ENCODE measurements at places on chromosomes 5 and 9.
A peak's percentile ranks its signal among the peaks of the same experiment; 100 is the strongest.

DNA sequence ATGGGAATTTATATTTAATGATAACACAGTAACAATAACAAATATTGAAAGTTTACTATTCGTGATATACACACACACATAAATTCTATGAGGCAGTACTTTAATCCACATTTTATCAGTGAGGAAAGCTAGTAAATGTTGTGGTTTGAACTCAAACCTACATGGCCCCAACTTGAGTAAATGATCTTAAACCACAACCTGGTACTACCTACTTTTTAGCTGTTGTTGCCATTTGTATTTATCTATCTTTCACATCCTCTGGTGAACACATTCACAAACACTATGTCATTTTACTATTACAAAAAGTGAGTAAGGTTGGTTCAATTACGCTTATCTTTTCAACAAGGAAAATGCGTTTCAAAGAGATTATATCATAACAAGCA is 186.1 kb downstream of the SMC2 start:
- no peak for DNase-seq

DNA sequence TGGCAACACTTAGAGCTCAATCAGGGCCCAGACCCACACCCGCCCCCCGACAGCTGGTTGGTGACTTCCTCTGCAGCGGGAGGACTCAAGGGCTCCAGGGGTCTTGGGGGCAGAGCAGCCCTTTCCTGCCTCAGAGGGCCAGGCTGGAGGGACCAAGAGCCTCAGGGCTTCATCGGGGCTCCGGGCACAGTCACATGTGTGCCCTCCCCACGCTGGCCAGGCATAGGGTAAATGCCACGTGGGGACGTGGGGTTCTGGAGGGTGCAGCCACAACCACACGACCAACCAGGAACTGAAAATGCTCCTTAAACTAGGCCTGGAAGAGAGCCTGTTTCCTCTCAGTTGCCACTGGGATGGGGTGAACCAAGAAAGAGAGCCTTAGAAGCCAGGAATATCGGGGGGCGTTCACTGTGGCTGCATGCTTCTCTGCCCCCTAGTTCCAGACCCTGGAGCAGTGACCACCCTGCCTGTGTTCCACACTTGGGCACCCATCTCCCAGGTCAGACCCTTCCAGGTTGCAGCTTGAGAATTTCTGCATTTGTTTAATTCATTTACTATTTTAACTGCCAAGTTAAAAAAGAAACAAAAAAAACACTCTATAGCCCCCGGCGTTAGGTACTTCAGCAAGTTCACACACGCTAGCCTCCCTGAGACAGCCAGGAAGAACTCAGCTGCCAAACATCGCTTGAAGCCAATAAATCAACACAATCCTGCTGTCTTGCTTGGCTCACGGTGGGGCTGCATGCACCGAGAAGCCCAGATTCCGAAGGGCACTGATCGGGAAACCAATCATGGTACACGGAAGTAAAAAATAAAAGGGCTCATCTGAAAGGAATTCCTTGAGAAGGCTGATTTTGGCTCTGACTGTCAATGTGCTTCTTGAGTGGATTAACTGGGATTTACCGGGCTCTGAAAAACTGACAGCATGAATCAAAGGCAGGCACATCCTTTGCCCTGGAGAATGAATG is 56.1 kb upstream of the PHYKPL start:
- peak; percentile 99 for DNase-seq

- DNase-seq = no peak
These were observed 296.5 kb downstream of the DEPDC1B start for GRCh38 chr5:60403343-60404006.

- no peak for DNase-seq
These were observed 70.3 kb downstream of the ZSWIM6 start for GRCh38 chr5:61402244-61402823.

- DNase-seq = peak; percentile 40
These were observed 31.2 kb upstream of the GALNT10 start for GRCh38 chr5:154159343-154159742.

- DNase-seq = no peak
These were observed 329.3 kb upstream of the BRINP1 start for GRCh38 chr9:119698535-119698934.

GRCh38 chr9:88498880-88499279 is 36.1 kb upstream of the NXNL2 start:
- DNase-seq = no peak

- DNase-seq = no peak
These were observed 15.4 kb upstream of the ZNF622 start for GRCh38 chr5:16480821-16481538.

DNA sequence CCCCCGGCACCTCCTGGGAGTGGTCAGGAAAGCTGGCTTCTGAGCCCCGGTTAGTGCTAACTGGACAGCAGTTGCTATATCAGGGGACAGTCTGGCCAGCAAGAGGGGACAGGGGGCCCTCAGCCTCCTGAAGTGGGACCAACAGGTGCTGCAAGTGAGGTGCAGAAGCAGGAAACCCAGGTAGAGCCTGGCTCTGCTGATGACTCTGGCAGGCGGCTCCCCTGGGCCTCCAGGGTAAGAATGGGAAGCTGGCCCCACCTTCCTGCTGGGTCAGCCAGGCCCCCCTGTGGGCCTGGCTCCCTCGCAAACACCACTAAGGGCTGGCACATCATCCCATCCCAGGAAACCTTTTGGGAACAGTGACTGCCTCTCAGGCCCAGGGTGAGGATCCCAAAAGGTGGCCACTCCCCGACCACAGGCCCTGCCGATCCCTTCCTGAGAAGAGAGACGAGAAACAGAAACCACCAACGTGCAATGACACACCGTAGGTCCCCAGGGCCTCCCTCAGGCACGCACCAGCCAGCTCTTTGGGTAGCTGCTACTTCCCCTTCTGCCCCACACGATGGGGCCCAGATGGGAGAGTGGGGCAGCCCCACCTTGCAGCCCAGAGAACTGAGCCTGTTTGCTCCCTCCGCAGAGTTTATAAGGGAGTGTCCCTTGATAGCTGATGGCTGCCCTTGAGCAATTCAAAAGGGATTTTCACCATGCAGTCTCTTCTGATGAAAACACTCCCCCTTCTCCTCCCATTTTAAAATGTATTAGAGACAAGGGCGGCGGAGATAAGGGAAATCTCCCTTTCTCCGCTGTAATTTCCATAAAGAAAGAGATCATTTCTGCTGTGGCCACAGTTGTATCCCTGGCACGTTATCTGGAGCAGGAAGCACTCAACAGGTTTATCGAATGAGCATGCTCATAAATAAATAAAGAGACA is 76.8 kb downstream of the STK10 start:
- peak; percentile 57 for DNase-seq

- no peak for DNase-seq
These were observed 20.4 kb upstream of the SPTLC1 start for GRCh38 chr9:92135576-92135975.

- no peak for DNase-seq
These were observed 41.8 kb upstream of the NFIL3 start for GRCh38 chr9:91465420-91465819.

DNA sequence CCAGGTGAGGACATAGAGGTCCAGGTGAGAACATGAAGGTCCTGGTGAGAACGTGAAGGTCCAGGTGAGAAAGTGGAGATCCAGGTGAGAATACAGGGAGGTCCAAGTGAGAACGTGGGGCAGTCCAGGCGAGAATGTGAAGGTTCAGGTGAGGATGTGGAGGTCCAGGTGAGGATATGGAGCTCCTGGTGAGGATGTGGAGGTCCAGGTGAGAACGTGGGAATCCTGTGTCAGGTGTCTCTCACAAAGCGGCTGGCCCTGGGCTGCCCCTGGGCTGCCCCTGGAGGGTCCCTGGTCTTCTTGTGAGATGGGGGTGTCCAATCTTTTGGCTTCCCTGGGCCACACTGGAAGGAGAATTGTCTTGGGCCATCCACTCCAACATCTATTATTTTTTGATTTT is 133.4 kb downstream of the MRPL36 start:
- no peak for DNase-seq

GRCh38 chr9:123450098-123450770 is 94.2 kb downstream of the CRB2 start:
- DNase-seq = no peak

DNA sequence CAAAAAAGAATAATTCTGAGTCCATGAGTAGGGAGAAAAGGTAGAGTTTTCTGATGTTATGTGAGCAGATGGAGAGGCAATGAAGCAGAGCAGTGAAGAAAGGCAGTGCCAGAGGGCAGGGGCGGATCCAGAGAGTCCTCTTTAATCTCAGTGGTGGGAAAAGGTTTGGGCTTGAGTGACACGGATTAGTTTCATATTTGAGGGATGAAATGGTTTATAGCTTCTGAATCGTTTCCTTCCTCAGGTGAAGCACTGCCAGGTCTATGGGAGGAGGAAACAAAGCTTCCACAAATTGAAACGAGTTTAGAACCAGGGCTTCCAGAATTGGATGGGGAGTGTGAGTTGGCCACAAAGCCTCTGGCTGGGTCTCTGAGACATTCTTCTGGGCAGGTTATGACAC is 517.0 kb upstream of the PAPPA start:
- no peak for DNase-seq

- DNase-seq = peak; percentile 23
These were observed 346.8 kb downstream of the PIK3R1 start for GRCh38 chr5:68562308-68562707.

DNA sequence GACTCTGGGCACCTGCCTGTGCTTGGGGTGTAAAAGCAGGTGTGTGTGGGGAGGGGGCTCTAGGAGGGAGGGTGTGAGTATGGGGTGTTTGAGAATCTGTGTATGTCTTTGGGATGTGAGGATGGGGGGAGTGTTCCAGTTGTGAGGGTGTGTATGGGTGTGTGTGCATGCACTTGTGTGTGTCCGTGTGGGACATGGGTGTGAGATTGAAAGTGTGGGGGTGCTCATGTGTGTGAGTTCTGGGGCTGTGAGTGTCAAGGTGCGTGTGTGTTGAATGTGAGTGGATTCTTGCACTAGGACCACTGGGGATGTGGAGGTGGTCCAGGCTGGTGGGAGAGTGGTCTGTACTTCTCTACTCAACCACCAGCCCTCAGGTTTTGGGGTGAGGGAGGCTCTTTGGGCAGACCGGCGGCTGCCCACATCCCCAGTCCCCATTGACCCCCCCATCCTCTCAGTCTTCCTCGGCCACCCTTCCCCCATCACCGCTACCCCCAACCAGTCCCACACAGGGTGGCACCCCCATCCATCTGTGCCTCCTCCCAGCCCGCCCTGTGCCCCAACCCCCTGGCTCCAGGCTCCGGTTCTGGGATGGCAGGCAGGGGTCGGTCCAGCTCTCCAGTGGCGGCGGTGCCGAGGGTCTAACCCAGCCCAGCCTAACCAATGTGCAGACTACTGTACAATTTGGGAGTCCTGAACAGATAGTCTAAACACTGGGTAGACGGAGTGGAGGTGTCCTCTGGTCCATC is 31.5 kb downstream of the GOLGA2 start:
- no peak for DNase-seq

- peak; percentile 44 for DNase-seq
These were observed 299.4 kb upstream of the RASA1 start for GRCh38 chr5:86968301-86968753.

- peak; percentile 42 for DNase-seq
These were observed 9.1 kb downstream of the GFPT2 start for GRCh38 chr5:180343831-180344695.
